ENCODE measurements at places on chromosomes 6 and 20. TPM values are rescaled to one million over a fixed set of nuclear protein-coding genes. Genes with fewer than 3 reads are reported as not detected.

- DNase-seq = peak; percentile 81
Observed at GRCh38 chr20:10524034-10524476, 89.0 kb downstream of the SLX4IP start.

The PTCRA gene
- polyA plus RNA-seq = not detected

DNA sequence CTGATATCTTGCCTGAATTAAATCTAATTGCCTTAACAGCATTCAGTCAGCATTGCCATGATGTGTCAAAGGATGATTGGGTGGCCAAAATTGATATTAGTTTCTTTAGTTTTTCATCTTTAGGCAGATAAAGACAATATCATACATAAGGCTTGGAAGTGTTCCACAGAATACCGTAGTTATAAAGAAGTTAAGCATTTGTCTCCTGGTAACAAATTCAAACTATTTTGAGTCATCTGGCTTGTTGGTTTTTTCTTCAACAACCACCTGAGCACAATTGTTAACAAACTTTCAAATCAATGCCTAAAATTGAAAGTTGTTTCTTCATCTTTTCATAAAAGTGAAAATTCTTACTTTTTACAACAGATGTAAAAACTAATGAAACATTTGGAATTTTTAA, 47.5 kb upstream of the ADGRF5 start:
- DNase-seq = no peak

DNA sequence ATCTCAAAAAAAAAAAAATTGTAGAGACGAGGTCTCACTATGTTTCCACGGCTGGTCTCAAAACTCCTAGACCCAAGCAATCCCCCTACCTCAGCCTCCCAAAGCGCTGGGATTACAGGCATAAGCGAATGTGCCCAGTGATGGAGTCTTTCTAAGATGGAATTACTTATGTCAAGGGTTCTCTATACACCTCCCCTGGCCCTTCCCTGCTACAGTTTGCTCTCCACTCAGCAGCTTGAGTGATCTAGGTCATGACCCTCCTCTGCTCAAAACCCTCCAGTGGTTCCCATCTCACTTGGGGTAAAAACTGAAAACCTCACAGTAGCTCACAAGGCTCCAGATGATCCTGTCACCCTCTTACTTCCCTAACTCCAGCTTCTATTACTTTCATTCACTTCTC, 1.8 kb upstream of the DNPH1 start:
- DNase-seq = no peak

The GATA5 gene
- 0.08 TPM for polyA plus RNA-seq

GRCh38 chr6:161091972-161092701, 100.6 kb downstream of the MAP3K4 start:
- no peak for DNase-seq

The DEF6 gene
- polyA plus RNA-seq = 4.5 TPM

GRCh38 chr6:126743076-126743475, 375.4 kb upstream of the RSPO3 start:
- no peak for DNase-seq

DNA sequence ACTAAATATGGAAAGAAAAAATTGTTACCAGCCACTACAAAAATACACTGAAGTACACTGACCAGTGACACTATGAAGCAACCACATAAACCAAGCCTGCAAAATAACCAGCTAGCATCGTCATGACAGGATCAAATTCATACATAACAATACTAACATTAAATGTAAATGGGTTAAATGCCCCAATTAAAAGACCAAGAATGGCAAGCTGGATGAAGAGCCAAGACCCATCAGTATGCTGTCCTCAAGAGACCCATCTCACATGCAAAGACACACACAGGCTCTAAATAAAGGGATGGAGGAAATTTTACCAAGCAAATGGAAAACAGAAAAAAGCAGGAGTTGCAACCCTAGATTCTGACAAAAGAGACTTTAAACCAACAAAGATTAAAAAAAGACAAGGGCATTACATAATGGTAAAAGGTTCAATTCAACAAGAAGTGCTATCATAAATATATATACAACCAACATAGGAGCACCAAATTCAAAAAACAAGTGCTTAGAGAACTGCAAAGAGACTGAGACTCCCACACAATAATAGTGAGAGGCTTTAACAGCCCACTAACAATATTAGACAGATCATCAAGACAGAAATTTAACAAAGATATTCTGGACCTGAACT, 104.8 kb downstream of the HACE1 start:
- no peak for DNase-seq

The OXT gene
- 0.50 TPM for polyA plus RNA-seq

DNA sequence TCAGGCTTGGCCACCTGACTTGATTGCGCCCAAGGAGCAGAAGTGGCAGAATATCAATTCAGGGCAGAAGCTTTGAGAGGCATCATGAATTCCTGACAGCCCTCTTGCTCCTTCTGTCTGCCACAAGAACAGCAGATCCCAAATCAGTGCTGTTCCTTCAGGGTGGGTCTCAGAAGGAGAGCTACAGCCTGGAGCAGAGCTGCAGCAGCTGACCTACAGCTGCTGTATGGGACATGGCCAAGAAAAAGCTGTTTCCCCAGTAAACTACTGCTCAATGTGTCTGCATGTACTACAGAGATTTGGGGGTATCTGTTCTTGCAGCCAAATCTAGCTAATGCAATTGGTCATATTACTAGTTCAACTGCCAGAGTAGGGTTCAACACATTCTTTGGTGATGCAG, 69.0 kb downstream of the SLC22A3 start:
- peak; percentile 74 for DNase-seq

DNA sequence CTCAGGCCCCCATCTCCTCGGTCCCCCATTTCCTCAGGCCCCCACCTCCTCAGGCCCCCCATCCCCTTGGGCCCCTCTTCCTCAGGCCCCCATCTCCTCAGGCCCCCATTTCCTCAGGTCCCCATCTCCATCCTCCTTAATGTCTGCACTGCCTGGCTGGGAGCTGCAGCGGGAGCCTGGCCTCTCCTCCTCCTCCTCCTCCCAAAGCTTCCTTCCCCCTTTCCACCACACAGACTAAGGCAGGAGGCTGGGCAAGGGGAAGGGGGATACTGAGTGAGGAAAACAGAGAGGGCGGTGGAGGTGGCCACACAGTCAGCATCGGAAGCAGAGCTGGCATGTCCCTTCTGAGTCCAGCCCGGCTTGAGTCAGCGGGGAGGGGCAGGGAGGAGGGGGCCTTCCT, 122.6 kb upstream of the RPS6KA2 start:
- DNase-seq = no peak

- no peak for DNase-seq
Observed at GRCh38 chr6:53579338-53579737, 34.4 kb upstream of the GCLC start.

The FAM83B gene
- polyA plus RNA-seq = 0.06 TPM

The PERP gene
- polyA plus RNA-seq = 2.3 TPM

The OTOR gene
- polyA plus RNA-seq = not detected

The NMBR gene
- polyA plus RNA-seq = 0.14 TPM

DNA sequence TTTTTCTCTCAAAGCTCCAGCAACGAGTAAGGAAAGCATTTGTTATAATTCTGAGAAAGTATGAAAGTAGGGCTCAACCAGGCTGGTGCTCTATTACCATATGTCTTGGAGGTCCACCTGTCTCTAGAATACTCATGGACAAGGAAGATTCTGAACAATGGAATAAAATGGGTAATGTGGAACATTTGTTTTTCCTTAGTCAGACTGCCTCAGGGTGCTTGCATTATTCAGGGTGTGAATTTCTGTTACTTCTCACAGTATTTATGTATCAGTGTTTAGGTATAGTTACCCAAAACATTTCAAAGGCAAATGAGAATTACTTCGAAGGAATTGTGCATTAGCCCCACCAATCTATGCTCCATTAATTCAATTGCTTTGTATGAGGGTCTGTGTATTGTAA, 586.2 kb upstream of the CITED2 start:
- no peak for DNase-seq

DNA sequence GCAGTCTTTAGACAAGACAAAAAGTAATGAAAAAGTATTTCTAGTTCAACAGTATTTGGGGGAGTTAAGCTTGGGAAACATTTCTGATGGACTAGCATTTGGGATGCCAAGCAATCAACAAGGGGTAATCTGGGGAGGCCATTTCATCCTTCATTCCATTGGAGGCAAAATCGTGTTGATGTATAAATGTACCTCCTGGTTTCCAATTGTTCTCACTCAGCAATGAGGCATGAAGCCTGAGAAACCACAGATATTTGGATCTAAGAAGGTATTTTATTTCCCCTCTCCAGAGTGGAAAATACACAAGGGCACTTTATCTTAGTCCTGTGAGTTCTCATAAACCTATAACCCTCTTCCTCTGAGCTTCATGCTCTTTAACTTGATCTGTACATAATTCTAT, 68.2 kb downstream of the TBX18 start:
- no peak for DNase-seq
